NCI-H1417 treated with DMSO at 0.1 percent for 48 hours (cell line): ENCODE measurements at places on chromosomes 5 and 9.

DNA sequence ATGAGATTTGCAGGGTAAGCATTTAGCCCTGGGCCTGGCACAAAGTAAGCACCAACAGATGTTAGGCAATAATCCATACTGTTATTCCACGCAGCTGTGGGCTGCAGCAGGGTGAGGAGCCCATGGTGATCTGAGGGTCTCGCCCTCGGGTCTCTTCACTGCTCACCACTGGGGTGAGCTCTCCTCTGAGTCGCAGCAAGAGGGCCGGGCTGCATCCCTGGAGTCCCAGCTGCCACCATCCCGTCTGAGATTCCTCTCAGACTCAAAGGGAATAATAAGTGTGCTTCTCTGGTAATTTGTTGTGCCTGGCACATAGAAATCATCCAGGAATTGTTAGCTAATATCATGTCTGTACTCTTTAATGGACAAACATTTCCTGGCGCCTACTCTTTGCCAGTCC, 6.9 kb downstream of the NKX2-5 start:
- no peak for DNase-seq

GRCh38 chr9:88521308-88521707, 13.7 kb upstream of the NXNL2 start:
- DNase-seq: no peak

DNA sequence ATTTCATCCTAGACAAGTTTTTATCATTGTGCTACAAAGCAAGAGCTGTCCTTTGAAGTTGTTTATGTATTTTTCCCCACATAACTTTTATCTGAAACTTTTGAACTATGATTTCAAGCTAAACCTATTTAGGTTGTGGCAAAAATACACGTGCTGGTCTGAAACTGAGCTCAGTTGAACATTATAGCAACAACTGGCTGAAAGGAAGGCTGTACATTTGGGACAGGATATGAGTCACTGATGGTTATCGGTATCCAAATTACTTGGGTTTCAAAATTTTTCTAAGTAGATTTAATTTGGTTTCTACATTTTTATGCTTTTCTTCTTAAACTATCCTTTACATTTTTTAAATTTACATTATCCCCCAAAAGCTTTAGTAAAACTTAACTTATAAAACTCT, 627.3 kb upstream of the NUDT12 start:
- DNase-seq: no peak

GRCh38 chr5:154351566-154351965, 94.2 kb upstream of the SAP30L start:
- no peak for DNase-seq
